NCI-H1105 (cell line): ENCODE measurements at places on chromosomes 12 and 14.
A peak's percentile ranks its signal among the peaks of the same experiment; 100 is the strongest.

DNA sequence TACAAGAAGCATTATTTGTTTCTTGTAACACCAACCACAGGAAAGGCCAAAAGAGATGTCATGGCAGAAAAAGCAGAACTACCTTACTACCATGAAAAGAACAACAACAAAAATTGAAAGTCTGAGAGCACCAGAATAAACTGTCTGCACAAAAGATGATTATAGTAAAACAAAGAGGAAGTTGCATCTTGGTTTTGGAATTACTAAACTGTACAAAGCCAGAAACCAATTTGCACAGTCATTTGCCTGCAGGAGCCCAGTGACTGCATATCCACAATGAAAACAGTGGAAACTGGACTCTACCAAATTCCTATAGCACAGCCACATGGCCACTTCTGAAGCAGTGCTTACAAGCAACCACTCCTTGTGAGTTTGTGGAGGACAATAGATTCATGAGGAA is 276.2 kb downstream of the SSPN start:
- no peak for DNase-seq

GRCh38 chr12:113911971-113912759 is 54.0 kb downstream of the RBM19 start:
- no peak for DNase-seq

GRCh38 chr14:30156571-30156970 is 228.9 kb upstream of the PRKD1 start:
- no peak for DNase-seq

DNA sequence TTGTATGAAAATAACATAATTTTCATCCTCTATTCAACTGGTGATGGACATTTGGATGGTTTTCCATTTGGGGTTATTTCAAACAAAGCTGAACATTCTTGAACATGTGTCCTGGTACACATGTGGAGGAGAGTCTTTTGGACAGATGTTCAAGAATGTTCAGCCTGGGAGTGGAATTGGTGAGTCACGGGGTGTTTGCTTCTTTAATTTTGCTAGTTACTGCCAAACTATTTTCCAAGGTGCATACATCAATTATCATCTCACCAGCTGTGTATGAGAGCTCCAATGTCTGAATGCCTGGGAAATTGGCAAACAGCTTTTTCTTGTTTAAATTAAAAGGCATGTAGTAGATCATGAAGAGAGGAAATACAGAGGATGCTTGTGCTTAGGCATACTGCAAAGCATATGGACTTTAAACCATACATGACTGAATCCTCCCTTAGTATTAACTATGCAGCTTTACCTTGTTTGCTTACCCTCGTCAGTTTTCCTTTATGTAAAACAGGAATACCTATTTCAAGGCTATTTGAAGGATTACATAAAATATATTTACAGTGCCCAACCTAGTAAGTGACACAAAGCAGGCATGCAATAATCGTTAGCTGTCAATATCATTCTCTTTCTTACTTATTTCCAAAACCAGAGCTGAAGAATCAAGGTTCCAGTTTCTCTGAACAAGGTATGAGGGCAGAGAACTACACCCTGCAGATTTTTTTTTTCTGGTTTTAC is 152.1 kb downstream of the ITPR2 start:
- no peak for DNase-seq

DNA sequence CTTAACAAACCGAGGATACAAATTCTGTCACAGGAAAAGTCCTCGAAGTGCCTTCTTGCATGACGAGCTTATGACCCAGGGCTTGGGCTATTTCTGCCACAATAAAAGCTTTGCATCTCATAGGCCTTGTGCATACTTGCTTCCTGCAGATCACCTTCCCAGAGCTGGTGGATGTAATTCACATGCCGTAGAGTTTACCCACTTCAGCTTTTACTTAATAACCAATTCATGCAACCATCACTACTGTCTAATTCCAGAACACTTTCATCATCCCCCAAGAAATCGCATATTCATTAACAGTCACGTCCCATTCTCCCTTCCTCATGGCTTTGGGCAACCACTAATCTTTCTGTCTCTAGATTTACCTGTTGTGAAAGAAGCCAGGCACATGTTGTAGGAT is 9.0 kb upstream of the BDKRB1 start:
- no peak for DNase-seq

DNA sequence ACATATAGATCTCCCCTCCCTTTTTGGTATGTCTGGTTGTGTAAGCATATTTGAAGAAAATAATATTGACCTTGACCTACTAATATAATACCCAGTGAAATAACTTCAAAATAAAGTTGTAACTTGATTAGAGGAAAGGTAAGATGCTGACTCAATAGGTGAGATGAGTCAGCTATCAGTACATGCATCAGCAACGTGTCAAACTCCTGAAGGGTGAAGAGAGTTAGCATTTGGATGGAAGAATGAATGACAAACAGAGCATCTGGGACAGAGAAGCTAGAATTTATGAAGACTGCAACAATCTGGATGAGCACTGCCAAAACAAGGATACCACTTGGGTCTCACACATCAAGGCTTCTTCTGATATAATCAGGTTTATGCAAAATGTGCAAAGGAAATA is 74.9 kb downstream of the PPP2R5E start:
- no peak for DNase-seq

- no peak for DNase-seq
These were observed 146.8 kb upstream of the RASSF8 start for GRCh38 chr12:25811656-25812126.

- no peak for DNase-seq
These were observed 125.0 kb upstream of the FUT8 start for GRCh38 chr14:65287264-65288131.

DNA sequence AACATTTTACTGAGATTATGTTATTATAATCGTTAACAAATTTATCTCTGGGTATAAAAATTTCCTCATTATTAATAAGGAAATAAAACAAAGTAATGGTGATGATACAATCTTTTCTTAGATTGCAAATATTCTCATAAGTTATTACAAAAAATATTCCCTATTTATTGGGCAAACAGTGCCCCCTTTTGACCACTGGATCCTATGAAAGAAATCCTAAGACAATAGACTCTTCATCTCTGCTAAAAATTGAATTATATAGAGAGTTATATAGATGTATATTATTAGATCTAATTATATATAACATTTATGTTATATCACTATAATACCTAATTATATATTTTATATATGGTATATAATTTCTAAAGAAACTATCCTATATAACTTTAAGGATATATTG is 94.2 kb upstream of the FGD4 start:
- DNase-seq, result peak; percentile 38
